Activated CD8-positive, alpha-beta memory T cell treated with anti-CD3 and anti-CD28 coated beads, Interleukin-2, amount 10 ng/mL, durations not matched to agents 7 days and 5 days (primary cell): ENCODE measurements at places on chromosomes 4 and X. TPM values are rescaled to one million over a fixed set of nuclear protein-coding genes. Genes with fewer than 3 reads are reported as not detected.

DNA sequence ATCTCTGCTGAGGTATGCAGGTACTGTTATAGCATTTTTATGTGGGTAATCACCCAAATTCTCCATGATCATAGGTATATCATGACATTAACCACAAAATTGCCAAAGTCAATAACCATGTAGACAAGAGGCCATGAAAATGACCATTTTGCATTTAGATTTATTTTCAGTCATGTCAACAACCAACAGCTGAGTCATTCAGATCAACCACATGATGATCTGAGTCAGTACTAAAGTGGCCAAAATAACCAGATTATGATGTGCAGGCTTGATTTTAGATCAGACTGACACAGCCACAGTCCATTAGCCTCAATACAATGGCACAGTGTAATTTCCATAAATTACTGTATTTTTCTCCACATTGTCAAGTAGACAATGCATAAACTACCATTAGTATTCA lies 240.5 kb downstream of the GRIA3 start:
- no peak for DNase-seq

The MTMR1 gene
- total RNA-seq, result 32.7 TPM

DNA sequence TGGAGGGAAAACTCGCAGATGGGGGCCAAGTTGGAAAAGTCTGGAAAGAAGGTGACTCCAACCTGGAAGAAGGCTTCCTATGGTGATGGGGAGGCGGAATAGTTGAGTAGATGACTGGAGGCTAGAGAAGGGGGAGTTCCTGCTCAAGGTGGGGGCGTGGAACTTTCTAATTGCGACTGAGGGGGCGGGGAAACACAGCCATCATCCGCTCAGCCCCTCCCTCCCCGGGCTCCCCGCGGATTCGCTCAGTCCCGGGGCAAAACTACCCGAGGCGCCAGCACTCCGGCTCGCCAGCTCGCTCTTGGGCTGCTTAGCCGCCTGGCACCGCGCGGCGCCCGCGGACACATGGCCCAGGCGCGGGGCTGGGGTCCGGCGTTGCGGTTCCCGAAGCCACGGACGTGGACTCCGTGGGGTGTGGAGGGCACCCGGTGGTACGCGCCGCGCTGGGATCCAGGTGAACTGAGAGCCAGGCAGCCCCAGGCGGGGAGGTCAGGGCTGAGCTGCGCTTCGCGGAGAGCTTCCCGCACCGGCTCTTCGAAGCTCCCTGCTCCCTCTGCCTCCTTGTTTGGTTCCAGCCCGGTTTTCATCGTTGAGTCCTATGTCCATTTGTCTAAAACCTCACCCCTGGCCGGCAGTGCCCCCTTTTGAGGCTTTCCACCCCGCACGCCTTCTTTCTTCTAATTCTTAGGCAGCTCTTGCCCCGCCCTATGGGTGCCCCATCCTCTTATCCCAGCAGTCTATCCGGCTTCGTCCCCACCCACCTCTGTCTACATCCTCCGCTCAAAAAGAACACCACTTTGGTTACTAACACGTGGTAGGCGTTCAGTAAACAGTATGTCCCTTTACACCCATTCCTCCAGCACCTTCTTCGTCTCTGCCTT lies 38.9 kb downstream of the STARD8 start:
- DNase-seq, result peak; percentile 40

DNA sequence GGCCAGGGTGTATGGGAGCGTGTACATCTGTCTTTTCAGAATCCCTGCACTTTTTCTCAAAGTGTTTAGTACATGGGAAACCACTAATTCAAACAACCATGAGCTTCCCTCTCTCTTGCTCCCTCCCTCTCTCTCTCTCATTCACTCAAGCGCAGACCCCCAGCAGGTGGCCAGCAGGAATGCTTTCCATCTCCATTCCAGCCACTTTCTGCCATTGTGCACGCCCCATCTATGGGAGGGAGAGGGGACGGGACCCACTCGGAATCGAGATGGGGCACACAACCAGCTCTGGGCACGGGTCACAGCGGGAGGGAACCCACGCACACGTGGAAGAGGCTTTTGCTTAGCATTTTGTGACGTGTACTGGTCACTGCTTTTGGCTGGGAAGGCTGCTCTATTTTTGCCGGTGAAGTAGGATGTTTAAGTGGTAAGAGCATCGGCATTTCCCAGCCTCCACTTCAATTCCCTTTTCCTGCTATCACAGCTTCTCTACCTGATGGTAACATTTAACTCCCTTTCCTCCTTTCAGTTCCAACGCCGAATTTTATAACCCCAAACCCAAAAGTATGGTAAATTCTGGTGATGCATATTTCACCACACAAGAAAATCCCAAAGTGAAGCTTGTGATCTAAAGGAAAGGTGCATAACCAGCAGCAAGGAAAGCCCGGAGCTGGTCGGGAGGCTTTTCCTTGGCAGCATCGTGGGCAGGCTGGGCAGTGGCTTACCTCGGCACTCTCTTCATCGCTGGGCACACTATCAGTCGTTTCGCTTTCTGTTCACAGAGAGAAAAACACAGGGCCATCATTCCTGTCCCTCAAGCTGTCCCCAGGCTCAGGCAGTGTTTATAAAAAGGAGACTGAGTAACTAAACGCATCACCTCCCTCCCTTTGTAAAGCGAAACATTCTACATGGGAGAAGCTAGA lies 84.1 kb downstream of the IRF2 start:
- no peak for DNase-seq

The CXCL1 gene
- total RNA-seq, result not detected

DNA sequence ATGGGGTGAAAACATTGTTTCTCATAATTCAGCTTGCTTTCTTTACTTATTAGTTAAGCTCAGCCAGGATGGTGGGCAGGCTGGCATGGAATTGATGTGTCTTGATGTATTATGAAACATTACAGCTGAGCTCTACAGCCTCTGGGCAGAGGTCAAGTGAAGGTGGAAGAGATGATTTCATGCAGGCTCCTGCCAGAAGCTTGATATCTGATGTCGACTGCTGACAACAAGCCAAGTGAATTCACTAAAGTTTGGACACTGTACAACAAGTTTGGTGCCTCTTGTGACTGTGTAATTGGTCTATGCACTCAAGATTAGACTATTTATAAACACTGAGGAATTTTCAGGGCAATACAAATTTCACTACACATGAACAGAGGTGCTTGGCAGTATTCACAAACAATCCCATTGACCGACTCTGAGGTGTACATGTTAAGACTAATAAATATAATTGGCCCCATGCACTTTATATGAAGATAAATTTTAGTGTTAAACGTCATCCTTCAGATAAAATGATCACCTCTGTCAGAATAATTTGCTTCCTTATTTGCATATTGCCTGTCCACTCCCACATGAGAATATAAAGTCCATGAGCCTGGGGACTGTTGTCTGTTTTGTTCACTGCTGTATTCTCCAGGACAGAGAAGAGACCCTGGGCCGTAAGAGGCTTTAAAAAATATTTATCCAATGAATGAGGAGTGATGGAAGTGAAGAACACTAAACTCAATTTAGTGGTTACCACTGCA lies 612.2 kb downstream of the IQCM start:
- no peak for DNase-seq

The ARMCX4 gene
- total RNA-seq, result 1.8 TPM

The FAM114A1 gene
- total RNA-seq, result not detected

GRCh38 chrX:27996132-27996531 lies 14.9 kb upstream of the DCAF8L1 start:
- DNase-seq, result no peak

GRCh38 chrX:8083286-8083685 lies 87.8 kb downstream of the VCX2 start:
- no peak for DNase-seq

The MAGEB17 gene
- not detected for total RNA-seq

DNA sequence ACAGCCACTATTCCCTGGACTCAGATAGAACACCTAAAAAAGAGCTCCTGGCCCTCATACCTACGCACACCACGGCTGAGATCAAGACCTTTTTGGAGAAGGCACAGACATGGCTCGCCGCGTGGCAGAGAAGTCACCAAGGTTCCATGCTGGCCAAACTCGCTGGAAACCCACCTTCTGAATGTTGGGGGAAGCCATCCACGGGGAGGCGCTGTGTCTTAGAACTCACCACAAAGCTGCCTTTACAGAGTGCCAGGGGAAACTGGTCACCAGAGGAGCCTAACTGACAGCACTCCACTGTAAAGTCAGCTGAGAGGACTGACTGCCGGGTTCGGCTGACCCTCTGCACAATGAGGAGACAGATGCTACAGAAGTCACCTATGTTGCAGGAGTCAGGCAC lies 97.9 kb downstream of the NEUROG2 start:
- no peak for DNase-seq

The MAGEA1 gene
- total RNA-seq, result not detected

The BCLAF3 gene
- total RNA-seq, result 7.6 TPM

GRCh38 chr4:5337731-5338130 lies 286.5 kb downstream of the STK32B start:
- no peak for DNase-seq

The SRPX gene
- total RNA-seq, result 0.47 TPM

- no peak for DNase-seq
These were observed 45.2 kb upstream of the SLC39A8 start for GRCh38 chr4:102390438-102390837.

- DNase-seq, result no peak
These were observed 427.8 kb downstream of the IL15 start for GRCh38 chr4:142064181-142064580.

- no peak for DNase-seq
These were observed 229.3 kb downstream of the ANKRD50 start for GRCh38 chr4:124483048-124483906.

GRCh38 chr4:30821275-30821674 lies 101.1 kb downstream of the PCDH7 start:
- DNase-seq, result no peak

The ATP5ME gene
- 213 TPM for total RNA-seq
